ENCODE measurements at places on chromosomes 13 and 19.

- no peak for DNase-seq
Observed at GRCh38 chr19:5447700-5448311, 7.4 kb upstream of the ZNRF4 start.

GRCh38 chr19:35559281-35559659, 4.2 kb downstream of the ATP4A start:
- DNase-seq = no peak

GRCh38 chr19:11942008-11942842, 17.3 kb downstream of the ZNF700 start:
- no peak for DNase-seq

GRCh38 chr19:17784201-17785008, 10.5 kb upstream of the B3GNT3 start:
- DNase-seq = no peak

- DNase-seq = no peak
Observed at GRCh38 chr13:50128428-50128931, 113.2 kb downstream of the KCNRG start.

GRCh38 chr13:105346141-105346775, 1189.2 kb downstream of the EFNB2 start:
- DNase-seq = no peak

DNA sequence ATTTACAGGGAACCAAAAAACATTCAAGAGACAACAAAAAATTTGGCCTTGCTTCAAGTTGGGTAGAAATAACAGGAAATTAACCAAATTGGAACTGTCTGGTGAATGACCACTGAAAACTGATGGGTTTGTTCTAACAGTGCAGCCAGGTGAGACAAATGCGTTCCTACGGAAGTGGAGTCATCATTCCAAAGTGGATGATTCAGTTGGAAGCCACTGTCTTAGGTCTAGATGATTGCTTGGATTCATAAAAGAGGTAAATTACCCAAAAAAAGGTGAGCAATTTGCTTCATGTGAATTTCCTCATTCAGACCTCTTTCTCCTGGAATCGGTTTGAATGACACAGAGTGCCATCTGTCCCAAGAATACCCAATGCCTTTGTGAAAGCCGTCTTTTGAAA, 87.1 kb upstream of the IPO5 start:
- DNase-seq = no peak

- DNase-seq = no peak
Observed at GRCh38 chr13:95524264-95524901, 28.1 kb upstream of the CLDN10 start.

- no peak for DNase-seq
Observed at GRCh38 chr19:8204961-8205360, 4.2 kb upstream of the CERS4 start.

DNA sequence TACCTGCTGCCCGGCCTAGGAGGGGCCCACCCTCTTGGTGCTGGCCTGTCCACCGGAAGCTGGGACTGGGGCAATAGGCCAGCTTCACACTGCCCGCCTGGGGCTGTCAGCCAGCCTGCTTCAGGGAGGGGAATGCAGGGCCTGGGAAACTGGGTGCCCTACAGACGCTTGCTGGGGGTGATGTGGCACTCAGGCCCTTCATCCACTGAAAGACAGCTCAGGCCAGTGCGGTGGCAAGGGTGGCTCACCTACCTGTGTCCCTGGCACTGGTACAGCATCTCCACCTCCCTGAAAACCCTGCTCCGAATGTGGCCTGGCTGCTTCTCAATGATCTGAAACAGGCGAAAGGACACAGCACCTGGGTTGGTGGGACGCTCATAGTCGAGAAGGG, 7.8 kb downstream of the MKNK2 start:
- no peak for DNase-seq

- DNase-seq = no peak
Observed at GRCh38 chr19:46715975-46716671, 791 bp downstream of the PRKD2 start.

GRCh38 chr19:42113641-42114348, 18.5 kb downstream of the POU2F2 start:
- peak; percentile 91 for DNase-seq

DNA sequence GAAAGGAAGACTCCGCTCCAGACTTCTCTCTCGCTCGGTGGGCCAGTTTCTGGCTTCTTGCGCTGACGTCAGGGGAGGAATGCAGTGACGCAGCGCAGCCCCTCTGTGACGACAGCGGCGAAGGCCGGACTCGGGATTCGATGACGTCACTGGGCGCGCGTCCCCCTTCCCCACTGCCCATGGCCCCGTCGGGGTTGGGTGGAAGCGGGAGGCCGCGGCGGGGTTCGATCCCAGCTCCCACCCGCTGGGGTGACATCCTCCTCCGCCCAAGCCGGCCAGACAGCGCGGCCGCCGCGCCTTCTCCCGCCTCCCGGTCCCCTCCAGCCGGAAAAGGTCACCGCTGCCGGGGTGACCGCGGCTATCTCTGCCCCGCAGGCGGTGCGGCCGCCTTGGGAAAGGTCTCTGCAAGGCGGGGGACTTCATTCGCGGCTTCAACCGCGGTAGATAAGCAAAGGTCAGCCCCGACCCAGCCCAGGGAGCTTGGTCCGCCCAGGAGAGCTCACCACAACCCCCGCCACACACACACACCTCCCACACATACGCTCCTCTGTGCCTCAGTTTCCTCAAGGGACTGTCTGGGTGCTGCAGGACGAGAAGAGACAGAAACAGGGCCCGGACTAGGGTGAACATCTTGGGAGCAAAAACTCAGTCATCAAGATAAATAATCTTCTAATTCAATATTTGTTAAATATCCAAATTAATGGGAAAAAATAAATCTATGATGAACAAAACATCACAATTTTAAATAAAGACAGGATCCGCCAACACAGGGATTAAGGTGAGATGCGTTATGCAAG, 844 bp upstream of the RFX1 start:
- DNase-seq = no peak

GRCh38 chr13:45519493-45519892, 54.8 kb downstream of the COG3 start:
- DNase-seq = no peak

- no peak for DNase-seq
Observed at GRCh38 chr13:72258340-72258981, 391.5 kb upstream of the DACH1 start.

DNA sequence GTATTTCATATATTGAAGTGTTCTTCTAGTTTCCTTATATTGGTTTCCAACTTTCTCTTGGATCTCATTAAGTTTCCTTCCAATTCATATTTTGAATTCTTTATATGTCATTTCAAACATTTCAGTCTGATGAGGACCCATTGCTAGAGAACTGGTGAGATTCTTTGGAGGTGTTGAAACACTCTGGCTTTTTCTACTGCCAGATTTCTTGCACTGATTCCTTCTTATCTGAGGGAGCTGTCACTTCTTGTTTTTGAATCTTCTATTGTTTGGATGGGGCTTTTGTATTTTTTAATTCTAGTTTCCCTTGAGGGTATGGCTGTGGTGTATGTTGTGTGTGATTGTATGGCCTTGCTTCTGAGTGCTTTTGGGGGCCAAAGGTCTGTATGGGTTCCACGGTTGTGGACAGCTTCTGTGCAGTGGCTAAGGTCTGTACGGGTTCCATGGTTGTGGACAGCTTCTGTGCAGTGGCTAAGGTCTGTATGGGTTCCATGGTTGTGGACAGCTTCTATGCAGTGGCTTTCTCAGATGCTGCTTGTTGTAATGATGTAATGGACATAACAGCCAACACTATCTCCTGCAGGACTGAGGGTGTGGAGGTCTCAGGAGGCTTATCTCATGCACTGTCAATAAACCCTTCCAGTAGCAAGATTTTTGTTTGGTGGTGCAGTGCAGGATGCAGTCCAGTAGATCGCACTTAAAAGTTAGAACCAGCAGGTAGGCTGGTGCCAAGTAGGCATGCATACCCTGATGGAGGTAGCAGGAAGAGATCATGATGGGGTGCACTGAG, 36.8 kb downstream of the ACSBG2 start:
- no peak for DNase-seq

DNA sequence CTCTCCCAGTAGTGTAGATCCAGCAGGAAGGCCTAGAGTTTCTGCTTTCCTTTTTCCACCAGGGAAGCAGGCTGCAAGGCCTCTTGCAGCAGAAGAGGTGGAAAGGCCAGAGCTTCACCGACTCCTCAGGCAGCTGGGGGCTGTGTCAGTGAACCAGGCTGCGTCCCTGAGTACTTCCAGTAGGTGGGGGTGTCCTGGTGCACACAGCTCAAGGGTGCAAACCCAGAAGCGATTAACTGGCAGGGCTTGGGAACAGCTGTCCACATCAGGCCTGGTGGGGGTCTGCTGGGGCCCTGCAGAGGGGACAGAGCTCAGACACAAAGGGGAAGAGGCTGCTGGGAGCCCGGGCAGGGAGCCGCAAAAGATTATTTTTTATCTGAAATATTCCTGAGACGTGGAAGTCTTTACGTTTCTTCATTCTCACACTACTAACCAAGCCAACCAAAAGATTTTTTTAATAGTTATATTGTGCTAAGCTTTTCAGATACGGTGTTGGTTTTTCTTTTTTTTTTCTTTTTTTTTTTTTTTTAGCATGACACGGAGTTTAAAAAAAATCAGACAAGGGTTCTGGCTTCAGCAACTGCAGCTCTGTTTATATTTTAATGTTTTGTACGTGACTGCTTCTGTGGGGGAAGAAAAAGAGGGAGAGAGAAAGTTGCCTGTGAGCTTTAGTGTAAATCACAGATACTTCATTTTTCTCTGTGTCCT, 11.0 kb downstream of the TSHZ3 start:
- DNase-seq = no peak

GRCh38 chr13:109725995-109726637, 60.3 kb downstream of the IRS2 start:
- DNase-seq = no peak

DNA sequence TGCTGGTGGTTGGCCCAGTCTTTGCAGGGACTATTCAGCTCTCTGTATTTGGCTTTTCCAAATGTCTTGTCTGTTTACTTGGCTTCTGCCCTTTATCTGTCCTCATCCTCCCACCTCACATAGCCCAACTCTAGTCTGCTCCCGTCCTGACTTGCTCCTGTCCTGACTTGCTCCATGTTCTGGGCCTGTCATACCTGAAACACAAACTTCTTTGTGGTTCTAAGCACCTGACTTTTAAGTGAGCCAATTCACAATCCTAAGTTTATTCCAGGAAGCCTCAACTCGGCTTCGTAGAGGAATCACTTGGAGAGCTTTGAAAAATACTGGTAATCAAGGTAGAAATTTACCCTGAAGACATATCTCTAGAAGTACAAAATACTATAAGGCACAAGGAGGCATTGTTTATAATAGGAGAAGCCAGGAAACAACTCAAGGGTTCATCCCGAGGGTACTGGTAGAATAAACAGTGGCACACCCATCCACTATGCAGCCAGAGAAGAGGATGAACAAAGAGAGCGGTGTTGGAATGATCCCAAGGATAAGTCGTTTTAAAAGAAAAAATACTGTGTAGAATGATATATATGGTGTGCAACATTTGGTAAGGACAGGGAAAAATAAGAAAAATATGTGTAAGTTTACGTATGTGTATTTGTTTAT, 284.5 kb downstream of the FGF14 start:
- no peak for DNase-seq

DNA sequence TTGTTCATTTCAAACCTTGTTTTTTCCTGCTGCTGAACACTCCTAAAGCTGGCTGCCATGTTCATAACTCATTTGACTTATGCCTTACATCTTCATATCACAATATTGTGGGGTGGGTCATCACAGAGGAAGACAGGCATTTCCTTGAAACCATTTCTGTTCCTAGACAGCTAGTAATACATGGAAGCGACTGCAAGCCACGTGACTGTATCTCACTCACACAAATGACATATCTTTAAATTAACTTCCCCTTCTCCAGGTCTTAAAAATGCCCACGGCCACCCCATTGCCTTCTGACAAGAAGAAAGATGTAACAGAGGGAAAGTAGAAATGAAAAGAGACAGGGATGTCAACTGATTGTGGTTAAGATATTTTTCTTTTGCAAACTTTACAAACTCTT, 236.8 kb downstream of the LMO7 start:
- DNase-seq = no peak

GRCh38 chr13:113791761-113792160, 32.7 kb downstream of the TMEM255B start:
- DNase-seq = no peak

GRCh38 chr19:11704626-11705025, 34.1 kb downstream of the ZNF823 start:
- no peak for DNase-seq

GRCh38 chr13:85755123-85755522, 44.1 kb downstream of the SLITRK6 start:
- DNase-seq = no peak

DNA sequence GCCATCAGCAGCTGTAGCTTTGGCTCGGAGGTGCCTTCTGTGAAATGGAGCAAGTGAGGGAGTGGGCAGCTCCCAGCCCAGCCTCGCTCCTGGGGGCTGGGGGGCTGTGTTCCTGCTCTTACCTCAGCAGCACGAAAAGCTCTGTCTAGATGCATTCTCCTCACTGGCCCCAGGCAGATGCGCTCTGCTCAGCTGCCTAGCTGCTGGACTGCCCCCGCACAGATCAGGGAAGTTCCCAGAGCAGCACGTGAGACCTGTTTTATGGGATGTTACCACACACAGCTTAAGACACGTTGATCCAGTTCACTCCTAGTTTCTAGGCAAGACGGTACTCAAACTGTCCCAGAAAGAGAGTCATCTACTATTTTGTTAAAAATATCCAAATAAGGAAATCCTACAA, 13.6 kb downstream of the LCP1 start:
- no peak for DNase-seq

- no peak for DNase-seq
Observed at GRCh38 chr19:39085392-39085791, 1.2 kb downstream of the ACP7 start.

GRCh38 chr13:103640606-103641005, 574.4 kb upstream of the SLC10A2 start:
- no peak for DNase-seq

DNA sequence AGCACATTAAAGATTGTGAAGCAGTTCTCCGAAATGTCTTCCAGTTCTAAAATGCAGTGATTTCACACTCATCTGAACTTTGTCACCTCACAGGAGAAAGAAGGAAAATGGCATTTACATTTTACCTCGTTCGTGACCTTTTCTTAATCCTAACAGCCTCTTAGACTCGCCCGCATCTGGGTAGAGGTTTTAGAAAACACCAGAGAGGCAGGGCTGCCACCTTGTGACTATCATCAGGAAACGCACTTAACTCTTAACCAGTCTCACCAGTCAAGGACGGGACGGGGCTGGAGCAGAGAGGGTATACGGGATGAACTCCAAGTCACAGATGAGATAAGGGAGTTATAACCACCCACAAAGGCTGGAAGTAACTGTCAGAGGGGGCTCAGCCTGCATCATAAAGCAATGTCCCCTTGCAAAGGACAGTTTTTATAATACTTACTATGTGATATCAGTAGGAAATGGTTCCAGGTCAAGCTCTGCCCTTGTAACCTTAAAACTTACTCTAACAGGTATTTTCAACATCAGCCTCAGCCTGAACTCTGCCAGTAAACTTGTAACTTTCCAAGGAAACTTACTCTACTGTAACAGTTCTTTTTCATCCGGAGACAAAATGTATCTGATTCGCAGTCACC, 8.6 kb upstream of the CEACAM6 start:
- no peak for DNase-seq

DNA sequence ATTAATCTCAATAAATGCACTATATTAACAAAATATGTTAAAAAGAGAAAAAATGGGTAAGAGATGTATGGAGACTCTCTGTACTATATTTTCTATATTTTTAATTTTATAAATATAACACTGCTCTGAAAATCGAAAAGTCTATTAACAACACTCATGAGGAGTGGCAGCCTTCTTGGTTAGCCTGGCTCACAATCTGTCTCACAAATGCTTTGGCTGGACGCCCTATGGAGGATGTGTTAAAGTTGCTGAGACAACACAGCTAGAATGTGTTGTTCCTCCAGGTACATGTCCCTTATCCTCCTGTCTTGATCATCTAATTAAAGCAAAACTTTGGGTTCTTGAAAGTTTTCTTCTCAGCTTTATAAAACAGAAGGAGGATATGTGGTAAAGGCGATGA, 396.6 kb upstream of the PCDH20 start:
- DNase-seq = no peak
